ENCODE measurements at places on chromosomes 5 and 9.

DNA sequence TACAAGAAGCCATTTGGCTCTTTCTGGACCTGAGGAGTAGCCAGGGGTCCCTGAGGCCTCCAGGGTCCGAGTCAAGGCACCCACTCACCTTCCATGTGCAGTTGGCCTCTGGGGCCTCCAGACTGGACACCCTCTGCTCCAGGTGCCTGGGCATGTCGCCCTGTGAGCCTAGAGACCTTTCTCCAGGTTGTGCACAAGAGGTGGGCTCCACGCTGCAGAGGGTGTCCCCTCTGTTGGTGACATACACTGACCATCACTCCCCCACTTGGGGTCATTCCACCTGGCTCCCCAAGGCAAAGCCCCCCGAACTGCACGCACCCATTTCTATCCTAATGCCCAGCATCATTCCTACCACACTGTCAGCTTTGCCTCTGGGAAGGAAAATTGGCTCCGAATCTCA, 48.8 kb downstream of the RASGEF1C start:
- no peak for DNase-seq

GRCh38 chr9:38043931-38044623, 24.9 kb downstream of the SHB start:
- no peak for DNase-seq

DNA sequence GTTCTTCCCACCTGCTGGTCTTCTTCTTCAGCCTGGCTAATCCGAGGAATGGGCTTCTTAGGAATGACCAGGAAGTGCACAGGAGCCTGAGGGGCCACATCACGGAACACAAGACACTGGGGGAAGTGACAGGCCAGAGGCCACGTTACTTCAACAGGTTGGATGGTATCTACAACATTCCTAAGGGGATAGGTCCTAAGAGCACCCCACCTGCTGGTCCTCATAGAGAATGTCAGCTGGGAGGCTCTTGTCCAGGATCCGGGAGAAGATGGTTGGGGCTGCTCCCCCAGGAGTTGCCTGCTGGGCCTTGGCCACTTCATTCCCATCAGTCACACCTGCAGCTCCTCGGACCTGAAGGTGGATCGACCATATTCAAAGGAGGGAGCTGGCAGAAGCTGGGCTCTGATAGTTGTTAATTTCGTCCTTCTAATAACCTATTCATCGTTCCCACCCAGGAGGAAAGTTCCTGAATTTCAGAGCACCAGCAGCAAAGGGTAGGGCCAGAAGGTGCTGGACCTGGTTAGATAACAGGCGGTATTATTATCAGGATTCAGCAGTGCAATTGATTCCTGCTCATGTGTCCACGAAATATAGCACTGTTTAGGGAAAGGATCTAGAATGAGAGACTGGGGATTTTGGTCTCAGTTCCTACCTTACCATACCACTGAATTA, 1.3 kb downstream of the HINT2 start:
- DNase-seq: no peak

- DNase-seq: no peak
Observed at GRCh38 chr5:82031220-82032119, 59.6 kb downstream of the ATG10 start.

- DNase-seq: no peak
Observed at GRCh38 chr5:39024005-39024404, 50.2 kb downstream of the RICTOR start.

- no peak for DNase-seq
Observed at GRCh38 chr5:35331956-35332950, 102.0 kb upstream of the PRLR start.
